HEK293T (cell line): ENCODE measurements at places on chromosomes 7 and 10.

GRCh38 chr7:28389504-28390395 lies 22.6 kb upstream of the CREB5 start:
- peak; percentile 40 for DNase-seq

DNA sequence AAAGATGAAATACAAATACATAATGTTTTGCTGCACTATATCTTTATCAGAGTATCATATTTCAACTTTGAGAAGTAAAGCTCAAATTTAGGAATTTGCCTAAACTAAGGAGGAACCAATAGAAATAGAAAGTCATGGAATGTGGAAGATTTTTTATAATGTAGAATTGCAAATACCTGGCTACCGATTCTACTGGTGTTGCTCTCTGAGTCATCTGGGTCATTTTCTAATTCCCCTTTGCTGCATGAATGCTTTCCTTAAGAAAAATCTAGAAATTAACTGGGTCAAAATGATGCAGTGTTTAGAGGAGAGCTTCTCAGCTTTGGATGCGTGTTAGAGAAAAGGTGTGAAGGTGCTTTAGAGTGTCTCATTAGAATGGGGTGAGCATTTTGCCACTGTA lies 568.9 kb upstream of the ANKRD30A start:
- no peak for DNase-seq

DNA sequence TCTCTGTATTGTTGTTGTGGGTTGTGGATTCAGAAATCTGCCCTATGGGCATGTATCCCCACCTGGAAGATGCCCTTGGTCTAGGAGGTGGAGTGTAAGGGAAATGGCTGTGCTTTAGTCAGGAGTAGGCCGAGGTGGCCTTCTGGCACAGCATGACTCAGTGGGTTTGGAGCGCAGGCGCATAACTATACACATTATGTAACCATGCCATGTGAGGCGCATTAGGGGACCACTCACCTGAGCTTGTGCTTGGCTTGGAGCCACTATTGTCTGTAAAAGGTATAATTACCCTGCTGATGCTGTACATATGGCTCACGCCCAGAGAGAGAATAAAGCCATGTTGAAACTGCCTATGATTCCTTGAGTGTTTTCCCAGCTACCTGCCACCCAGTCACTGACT lies 20.6 kb upstream of the ADAMTS14 start:
- no peak for DNase-seq

DNA sequence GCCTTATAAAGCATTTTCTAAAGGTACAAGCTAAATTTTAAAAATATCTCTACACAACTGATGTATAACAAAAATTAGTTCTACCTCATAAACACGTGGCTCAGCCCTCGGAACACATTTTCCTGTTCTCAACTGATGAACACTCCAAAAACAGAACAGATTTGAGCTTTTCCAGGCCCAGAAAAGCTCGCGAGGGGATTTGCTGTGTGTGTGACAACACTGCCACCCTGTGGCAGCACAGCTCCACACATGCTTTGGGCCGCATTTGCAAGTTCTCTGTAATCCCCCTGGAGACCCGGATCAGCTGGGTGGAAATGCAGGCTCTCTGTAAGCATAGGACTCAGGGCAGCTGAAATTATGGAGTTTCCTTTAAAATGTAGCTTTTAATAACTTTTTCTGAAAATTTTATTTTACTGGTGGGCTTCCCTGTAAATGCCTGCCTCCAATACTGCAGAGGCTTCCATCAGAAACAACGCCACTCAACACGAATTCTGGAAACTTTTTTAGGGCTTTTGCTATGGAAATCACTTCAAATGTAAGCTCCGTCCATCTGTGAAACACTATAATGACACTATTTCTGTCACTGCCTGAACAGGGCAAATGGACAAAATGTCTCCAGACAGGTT lies 155.5 kb downstream of the COBL start:
- DNase-seq, result peak; percentile 67

DNA sequence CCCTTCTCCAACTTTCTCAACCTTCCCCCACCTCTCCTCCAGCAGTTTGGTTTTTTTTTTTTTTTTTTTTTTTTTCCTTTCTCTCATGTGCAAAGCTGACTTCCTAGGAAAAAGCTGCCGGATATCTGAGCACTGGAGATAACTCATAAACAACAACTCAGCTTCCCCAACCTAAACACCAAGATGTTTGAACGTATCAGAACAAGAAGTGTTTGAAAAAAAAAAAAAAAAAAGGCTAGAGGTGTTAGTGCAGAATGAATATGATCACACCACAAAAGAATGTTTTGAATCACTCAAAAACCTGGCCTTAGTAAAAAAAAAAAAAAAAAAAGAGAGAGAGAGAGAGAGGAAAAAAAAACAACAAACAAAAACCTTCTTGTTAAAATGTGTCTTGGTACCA lies 11.2 kb downstream of the GATA3 start:
- DNase-seq, result no peak

DNA sequence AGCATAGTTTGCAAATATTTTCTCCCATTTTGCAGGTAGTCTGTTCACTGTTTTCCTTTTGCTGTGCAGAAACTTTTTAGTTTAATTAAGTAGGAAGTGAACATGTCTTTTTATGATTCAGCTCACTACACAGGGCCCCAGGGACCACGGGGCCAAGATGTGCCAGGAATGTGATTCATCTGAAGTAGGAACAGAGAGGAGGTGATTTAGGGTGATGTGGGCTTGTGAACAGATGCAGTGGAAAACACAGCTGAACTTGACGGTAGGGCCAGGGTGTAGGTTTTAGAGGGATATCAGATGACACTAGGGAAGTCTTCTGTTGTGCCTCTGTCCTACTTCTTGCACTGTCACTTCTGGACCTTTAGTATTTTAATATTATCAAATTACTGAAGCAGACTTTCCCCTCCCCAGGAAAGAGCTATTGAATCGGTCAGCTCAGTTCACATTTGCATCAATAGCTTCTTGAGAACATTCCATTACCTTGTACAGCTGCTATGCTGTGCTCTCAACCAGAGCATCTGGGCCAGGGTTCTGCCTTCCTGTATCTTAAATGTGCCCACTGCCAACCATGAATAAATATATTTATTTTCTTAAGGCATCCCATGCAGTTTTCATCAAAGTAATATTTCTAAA lies 96.9 kb downstream of the OSBPL3 start:
- DNase-seq, result no peak

DNA sequence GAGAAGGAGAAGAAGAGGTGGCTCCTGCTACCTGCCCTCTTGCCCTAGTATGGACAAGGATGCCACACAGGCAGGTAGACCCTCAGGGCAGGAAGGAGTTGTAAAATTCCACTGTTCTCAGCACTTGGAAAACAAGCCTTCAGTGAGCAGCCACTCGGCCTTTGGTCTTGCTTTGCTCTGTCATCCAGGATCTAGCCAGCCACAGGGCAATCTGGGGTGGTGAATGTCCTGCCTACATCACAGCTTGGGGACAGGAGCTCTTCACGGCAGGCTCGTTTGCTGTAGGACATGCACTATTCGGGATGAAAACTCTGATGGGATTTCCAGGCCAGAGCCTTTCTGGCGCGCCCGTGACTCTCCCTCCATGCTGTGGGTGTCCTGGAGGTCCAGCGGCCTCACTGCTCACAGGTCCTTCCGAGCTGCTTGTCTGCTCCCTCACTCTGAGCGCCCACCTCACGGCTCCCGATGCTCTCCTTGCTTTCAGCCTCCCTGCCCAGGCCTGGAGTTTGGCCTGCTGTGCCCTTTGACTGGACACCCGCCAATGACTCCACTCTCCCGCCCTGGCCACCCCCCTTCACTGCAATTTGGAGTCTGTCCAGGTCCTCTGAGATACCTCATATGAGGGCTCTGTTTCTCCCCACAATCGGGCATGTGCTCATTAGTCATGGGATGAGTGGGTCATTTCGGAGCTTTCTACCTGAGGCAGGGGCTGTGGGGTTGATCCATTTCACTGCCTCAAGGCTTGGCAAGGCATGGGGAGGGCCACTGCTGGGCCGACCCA lies 227.2 kb upstream of the GRB10 start:
- no peak for DNase-seq

GRCh38 chr7:78284945-78285344 lies 486.4 kb downstream of the PHTF2 start:
- DNase-seq, result no peak

GRCh38 chr7:106858618-106859532 lies 6.2 kb upstream of the PIK3CG start:
- DNase-seq, result no peak

GRCh38 chr10:70315815-70316214 lies 32.0 kb upstream of the NPFFR1 start:
- DNase-seq, result no peak

GRCh38 chr7:103011650-103012049 lies 62.9 kb downstream of the FBXL13 start:
- no peak for DNase-seq

DNA sequence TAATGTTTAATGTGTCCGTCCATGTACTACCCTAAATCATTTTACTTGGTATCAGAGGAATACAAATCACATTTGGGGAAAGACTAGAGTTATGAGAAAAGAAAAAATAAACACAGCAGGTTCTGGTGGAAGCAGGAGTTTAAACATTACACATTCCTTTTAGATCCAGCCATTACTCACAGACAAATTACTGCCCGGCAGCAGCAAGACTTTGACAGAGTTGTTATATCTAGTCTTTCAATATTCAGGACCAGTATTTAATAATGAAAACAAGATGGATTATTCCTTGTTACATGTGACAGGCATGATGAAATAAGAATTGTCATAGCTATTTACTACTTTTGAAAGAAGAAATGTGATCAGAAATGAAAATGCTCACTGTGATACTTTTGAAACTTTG lies 131.8 kb upstream of the GNAI1 start:
- no peak for DNase-seq

- no peak for DNase-seq
Measured at GRCh38 chr10:7817576-7817975, 729 bp upstream of the TAF3 start.

GRCh38 chr7:79434098-79434497 lies 19.4 kb downstream of the MAGI2 start:
- DNase-seq, result no peak

DNA sequence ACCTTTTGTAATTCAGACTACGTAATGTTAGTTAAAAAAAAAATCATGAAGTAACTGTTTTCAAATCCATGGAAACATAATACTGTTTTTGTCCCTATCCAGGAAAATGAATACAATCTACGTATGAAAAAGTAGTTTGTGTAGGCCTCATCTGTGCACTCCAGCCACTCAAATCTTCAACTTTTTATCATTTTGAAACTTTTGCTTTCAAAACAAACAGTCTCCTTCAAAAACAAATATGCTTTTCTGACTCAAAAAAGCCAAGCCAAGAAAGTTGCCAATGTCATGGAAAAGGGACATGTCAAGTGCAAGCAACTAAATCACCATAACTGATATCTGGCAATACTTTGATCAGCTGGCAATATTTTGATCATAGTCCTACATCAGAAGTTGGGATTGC lies 13.1 kb downstream of the THNSL1 start:
- no peak for DNase-seq

GRCh38 chr10:24428410-24428782 lies 219.5 kb downstream of the KIAA1217 start:
- no peak for DNase-seq

- DNase-seq, result no peak
Measured at GRCh38 chr7:105316578-105317344, 72.0 kb downstream of the SRPK2 start.

DNA sequence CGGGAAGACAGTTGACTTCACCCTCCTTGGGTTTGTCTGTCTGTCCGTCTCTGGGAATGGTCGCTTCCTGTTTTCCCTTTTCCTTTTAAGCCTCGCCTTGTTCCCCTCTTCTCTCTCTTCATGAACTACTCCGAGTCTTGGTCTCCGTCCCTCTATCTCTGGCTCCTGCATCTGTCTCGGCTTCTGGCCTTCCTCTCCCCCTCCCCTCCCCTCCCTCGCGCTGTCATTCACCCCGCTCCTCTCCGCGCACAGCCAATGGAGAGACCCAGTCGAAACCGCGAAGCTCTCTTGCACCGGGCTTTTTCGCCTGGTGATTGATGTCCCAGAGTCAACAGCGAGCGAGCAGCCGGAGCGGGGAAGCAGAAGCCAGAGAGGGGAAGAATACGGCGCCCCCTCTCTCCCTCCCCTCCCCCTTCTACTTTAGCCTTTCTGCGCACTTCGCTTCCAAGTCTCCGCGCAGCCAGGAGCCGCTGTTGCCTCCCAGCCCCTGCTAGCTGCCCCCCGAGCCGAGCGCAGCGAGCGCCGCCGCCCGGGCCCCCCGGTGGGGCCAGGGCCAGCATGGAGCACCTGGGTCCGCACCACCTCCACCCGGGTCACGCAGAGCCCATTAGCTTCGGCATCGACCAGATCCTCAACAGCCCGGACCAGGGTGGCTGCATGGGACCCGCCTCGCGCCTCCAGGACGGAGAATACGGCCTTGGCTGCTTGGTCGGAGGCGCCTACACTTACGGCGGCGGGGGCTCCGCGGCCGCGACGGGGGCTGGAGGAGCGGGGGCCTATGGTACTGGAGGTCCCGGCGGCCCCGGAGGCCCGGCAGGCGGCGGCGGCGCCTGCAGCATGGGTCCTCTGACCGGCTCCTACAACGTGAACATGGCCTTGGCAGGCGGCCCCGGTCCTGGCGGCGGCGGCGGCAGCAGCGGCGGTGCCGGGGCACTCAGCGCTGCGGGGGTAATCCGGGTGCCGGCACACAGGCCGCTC lies at the start of gene TLX1:
Gene TLX1 (plus strand): TSS at position 317 of the 978 bp plus-strand sequence. CDS start 242 bp downstream, at position 559.
- DNase-seq, result no peak

DNA sequence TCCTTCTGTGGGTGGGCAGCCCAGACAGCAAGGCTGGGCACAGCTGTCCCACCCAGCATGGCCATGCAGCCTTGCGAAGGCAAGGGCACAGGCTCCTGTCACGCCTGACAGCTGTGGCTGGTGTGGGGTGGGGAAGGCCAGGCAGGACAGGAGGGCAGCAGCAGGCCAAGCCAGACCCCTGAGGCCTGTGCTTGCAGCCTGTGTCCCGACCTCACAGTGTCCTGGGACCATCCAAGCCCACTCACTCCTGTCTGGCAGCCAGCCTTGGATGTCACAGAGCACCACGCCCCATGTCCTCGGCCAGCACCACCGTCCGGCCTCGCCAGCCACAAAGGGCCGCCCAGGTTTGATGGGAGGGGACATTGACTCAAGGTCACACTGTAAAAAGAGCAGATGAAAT lies 85.5 kb upstream of the LRRC4 start:
- DNase-seq, result no peak

DNA sequence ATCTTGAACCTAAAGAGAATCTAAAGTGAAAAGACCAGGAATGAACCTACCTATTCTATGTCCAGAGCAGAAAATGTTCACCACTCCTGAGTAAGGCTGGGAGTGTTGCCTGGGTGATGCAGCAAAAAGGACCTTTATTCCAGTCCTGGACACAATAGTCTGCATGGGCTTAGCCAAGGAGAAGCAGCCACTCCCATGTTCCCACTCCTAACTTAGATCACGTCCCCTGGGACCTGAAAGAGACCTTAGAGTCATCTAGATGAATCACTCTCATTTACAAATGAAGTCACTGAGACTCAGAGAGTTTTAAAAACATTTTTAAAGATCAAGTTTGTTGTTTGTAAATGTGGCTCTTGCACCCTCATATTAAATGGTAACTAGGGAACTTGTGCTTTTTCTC lies 763.4 kb downstream of the KCNMA1 start:
- no peak for DNase-seq
